Esophagus mucosa (tissue), 1 donor: ENCODE measurements at places on chromosomes 12 and 14. TPM values are rescaled to one million over a fixed set of nuclear protein-coding genes. Genes with fewer than 3 reads are reported as not detected.

DNA sequence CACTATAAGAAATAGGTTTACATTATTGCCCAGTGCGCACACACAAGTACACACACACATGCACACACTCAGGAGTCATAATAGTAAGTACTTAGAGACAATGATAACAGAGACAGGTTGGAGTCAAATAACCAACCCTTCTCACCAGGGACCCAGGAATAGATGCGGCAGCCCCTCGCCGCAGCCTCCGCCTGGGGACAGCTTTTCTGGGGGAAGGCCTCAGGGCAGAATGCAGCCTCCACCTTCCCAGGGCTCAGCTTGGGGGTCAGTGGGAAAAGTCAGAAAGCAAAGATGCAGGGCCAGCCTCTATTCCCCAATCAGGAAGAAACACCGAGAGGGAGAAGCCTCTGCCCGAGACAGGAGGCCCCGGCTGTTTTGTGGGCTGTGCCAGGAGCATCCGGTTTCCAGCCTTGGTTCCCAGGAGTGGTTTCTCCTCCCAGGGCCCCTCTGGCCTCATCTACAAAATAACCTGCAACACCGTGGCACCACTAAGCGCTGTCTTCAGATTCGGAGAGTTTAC is 23.4 kb upstream of the EIF5 start:
- ATAC-seq = no peak

GRCh38 chr14:79136071-79137044 is 966.2 kb downstream of the NRXN3 start:
- no peak for ATAC-seq

CERS5 gene
- 21.9 TPM for total RNA-seq

DNA sequence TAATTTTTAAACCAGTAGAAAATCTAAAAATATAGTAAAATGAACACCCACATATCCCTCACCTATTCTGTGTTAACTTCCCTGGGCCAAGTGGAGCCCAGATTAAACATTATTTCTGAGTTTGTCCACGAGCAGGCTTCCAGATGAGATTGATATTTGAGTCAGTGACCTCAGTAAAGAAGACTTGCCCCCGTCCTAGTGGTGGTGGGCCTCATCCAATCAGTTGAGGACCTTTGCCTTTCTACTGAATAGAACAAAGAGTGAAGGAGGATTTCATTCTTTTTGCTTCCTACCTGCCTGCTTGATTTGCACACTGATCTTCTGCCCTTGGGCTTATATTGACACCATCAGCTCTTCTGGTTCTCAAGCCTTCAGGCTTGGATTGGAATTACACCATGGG is 174.7 kb upstream of the PLEKHG7 start:
- ATAC-seq = no peak

TEX22 gene
- 2.0 TPM for total RNA-seq

DNA sequence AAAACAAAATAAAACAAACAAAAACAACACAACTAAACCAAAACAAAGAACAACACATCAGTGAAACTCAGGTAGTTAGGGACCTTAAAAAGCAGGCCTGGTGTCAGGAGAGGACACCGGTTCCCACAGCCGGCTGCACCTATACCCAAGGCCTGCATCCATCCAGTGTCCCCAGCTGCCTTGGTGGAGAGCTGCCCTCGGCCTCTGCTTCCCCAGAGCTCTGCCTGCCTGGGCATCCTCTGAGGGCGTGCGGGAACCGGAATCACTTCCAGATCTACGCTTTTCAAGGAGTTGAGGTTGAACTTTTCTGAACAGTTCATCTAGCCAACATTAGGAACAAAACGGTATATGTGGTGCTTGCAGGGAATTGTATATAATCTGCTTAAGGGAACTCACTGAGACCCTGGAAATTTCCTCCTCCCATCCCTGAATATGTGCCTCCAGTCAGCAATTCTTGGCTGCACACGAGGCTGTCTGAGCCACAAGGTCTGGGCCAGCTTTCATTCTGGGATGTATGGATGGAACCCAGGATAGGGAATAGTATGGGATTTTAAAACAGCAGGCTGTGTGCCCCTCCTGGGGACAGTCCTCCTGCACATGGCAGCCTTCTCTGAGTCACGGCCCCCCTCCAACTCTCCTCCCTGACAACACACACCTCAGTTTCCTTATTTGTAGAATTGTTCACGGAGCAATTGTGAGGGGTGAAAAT is 319.0 kb upstream of the RTL1 start:
- no peak for ATAC-seq

GRCh38 chr12:3771853-3772252 is 18.9 kb upstream of the CRACR2A start:
- peak; percentile 62 for ATAC-seq

PAH gene
- not detected for total RNA-seq

KCNH3 gene
- total RNA-seq = not detected

DNA sequence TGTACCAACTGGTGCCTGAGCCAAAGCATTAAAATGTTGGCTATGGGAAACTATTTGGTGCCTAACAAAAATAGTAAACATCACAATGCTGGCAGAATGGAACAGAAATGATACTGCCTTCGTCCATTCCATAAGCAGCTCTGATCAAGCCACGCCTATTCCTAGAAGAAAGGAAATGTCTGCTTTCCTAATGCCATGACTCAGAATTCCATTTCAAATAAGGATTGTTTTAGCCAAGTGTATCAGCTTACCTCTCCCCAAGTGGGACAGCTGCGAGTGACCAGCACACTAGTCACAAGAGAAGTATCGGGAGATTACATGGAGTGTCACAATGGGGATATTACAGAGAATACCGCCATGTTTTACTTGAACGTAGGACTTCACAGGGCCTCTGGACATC is 38.7 kb downstream of the GLT8D2 start:
- ATAC-seq = peak; percentile 87

- no peak for ATAC-seq
These were observed 197.2 kb upstream of the PLEKHG7 start for GRCh38 chr12:92505254-92506231.

PRH2 gene
- total RNA-seq = not detected

DNA sequence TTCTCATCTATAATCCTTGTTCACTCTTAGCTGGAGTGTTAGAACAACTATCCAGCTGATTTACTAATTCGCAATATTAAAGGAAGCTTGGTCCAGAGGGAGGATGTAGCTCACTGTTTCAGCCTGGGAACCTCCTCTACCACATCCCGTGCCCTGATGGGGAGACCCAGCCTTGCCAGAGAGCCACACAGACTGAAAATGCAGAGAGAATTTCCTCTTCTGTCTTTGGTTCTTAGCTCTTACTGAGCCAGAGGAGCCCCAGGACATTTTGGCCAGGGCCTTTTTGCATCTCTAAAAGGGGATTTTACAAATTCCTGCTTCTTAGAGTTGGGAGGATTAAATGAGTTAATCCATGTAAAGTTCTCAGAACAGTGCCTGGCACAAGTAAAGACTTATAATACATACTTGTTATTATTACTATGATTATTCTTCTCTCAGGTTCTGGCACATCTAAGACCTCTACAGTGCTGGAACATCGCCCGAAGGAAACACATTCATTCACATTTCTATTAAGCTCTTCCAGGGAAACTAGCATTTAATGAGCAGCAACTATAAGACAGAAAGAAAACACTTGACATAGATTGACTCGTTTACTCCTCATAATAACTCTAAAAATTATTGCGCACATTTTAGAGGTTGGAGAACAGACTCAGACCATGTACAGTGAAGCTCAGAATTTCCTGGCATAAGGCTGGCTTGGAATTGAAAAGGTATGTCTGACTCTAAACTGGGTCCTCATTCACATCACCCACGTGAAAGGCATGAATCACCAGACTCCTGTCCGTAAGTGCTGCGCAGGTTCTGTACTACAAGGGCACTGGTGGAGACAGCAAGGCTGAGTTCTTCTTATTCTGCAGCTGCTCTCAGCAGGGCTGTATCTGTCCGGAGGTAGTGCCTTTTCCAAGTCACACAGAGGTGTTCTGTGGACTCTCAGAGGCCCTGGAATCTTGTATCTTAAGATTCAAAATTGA is 27.8 kb upstream of the AEBP2 start:
- peak; percentile 83 for ATAC-seq

DNA sequence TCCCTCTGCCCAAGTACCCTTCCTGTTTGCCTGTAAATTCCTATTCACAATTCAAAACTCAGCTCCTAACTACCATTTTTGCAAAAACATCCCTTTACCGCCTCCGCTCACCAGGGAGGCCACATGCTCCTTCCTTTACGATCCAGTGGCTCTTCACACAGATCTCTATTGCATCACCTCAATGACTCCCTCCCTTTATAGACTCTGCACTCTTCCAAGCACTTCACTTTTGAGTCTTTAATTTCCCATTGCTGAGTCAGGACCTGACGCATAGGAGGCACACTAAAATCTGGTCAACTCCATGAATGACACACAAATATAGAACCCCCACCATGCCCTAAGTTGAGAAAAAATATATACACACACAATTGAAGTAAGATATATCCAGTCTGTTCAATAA is 45.9 kb downstream of the PPP1R13B start:
- ATAC-seq = peak; percentile 92

CLEC2A gene
- not detected for total RNA-seq

DNA sequence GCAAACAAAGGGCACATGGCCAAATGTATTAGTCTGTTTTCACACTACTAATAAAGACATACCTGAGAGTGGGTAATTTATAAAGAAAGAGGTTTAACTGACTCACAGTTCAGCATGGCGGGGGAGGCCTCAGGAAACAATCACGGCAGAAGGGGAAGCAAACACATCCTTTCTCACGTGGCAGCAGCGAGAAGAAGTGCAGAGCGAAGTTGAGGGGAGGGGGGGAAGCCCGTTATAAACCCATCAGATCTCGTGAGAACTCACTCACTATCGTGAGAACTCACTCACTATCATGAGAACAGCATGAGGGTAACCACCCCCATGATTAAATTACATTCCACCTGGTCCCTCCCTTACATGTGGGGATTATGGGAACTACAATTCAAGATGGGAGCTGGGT is 66.1 kb downstream of the ST8SIA1 start:
- no peak for ATAC-seq

DNA sequence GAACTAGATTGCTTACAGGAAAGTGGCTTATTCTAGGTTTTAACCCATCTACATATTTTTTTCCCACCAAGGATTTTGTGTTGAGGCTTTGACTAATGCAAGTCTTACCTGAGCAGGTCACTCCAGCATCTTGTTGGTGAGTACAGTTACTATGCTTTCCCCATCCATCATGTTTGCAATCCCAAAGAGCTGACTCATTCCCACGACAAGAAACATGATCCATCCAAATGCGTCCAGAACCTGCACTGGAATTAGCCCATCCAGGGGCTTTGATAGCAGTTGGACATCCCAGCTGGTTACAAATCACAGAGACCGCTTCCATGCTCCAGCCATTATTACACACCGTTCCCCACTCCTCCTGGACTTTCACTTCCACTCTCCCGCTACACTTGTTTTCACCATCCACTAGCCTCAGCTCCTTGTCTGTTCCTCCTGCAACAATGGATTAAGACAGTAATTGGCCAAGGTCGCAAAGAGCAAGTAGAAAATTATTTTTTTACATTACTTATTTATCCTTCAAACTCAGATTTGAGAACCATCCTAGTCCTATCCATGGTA is 2.5 kb downstream of the CD163 start:
- ATAC-seq = no peak

DNA sequence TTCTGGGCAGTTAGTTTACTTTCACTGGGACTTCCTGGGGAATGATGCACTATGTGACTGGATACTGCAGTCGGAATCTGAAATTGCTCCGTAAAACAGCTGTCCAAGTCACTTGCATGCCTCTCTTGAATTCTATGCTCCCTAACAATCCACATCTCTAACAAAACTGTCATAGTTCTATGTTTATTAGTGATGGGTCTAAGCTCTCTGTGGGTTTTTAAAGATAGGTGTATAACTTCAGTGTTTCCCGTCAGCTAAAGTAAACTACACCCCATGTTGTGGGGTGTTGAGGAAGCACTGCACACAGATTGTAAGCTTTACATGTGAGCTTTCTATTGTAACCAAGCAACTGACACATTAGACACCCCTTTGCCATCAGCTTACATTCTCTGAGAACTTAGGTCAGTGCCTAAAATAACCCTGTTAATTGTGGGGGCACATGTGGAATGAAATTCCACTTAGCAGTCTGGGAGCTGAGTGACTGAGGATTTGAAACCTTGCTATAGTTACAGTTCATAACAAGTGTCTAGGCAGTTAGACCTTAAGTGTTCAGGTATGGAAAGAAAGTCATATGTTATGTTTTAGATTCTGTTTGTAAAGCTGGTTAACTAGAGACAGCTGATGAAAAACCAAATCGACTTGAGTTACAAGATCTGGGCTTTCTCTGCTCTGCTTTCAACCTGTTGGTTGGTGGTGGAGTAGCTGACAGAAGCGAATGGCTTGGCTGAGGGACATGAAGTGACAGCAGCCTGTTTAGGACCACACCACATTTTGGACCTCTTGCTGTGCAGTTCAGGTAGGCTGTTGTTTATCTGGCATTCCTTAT is 165.7 kb downstream of the AKAP6 start:
- no peak for ATAC-seq

SOCS2 gene
- 5.8 TPM for total RNA-seq

- ATAC-seq = no peak
These were observed 24.2 kb upstream of the NT5DC3 start for GRCh38 chr12:103865151-103865730.

GRCh38 chr12:130715998-130716968 is at the start of gene RIMBP2:
RIMBP2 (minus strand) TSS chr12:130716299; CDS start chr12:130479013, 237,286 bp downstream.
- peak; percentile 77 for ATAC-seq

GRCh38 chr14:105536051-105536450 is 9.7 kb downstream of the TMEM121 start:
- no peak for ATAC-seq

GRCh38 chr12:122099856-122100255 is 21.3 kb downstream of the MLXIP start:
- no peak for ATAC-seq

DNA sequence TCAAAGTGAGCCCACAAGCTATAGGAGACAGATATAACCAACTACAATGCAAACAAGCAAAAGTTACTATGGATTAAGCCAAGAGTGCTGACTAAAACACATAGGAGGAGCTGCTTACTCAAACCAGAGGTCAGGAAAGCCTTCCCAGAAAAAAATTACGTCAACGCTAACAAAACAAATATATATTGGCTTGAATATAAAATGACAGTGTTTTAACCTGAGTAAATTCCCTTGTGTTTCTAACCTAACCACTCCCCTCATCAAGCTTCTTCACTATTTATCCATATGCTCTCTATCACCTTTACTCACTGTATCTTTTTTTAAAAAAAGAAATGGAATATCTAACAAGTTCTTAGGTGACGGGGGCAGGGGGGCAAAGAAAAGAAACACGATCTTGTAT is 115.9 kb downstream of the MED13L start:
- peak; percentile 50 for ATAC-seq

TMEM229B gene
- 0.80 TPM for total RNA-seq

- no peak for ATAC-seq
These were observed 1.1 kb downstream of the PTPN6 start for GRCh38 chr12:6952121-6952862.

RNASE2 gene
- not detected for total RNA-seq

VDR gene
- 18.0 TPM for total RNA-seq

GRCh38 chr12:1842183-1842904 is 22.0 kb downstream of the LRTM2 start:
- no peak for ATAC-seq

- peak; percentile 42 for ATAC-seq
These were observed at the start of gene HOXC5 for GRCh38 chr12:54032627-54033100. HOXC5 (plus strand) TSS chr12:54033050; CDS start chr12:54033123, 73 bp downstream.

- no peak for ATAC-seq
These were observed 69.5 kb downstream of the TBC1D30 start for GRCh38 chr12:64893961-64894360.

GRCh38 chr14:98952593-98953350 is 319.2 kb downstream of the BCL11B start:
- ATAC-seq = peak; percentile 37

RAD9B gene
- 0.44 TPM for total RNA-seq
